ENCODE measurements at places on chromosomes 3 and 15.

- no peak for DNase-seq
Observed at GRCh38 chr3:2311022-2311421, 212.4 kb downstream of the CNTN4 start.

DNA sequence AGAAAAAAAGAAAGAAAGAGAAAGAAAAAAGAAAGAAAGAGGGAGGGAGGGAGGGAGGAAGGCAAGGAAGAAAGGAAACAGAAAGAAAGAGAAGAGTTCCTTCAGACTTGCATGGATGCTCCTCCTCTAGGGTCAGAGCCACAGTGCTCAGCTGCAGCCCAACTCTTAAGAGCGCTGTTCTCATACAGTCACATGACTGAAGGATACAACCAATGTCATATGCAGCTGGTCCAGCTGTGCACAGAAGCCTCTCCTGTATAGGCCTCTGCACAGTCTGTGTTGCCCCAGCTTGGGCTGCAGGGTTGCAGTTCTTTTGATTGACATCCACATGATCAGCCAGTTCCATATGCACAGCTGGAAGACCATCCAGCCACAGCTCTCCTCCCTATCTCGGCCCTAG lies 86.8 kb upstream of the CTNNB1 start:
- DNase-seq: no peak

DNA sequence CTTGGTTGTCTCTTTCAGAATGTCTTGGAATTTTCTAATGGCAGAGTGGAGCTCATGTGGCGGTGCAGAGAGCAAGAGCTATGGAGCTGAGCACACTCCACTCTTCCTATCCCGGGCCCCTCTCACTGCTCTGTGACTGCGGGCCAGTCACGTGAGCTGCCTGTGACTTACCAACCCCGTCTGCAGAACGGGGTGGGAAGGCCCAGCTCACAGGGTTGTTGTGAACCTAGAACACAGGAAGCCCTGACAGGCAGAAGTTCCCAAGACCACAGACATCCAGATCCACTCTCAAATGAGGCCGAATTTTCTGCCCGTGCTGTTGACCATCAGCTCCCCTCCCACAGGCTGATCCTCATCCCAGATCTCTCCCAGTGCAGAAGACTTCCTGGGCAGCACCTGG lies 35.5 kb upstream of the PLXNA1 start:
- no peak for DNase-seq

GRCh38 chr15:93299675-93300074 lies 210.7 kb upstream of the RGMA start:
- DNase-seq: no peak

- DNase-seq: no peak
Observed at GRCh38 chr3:59249004-59249403, 199.2 kb upstream of the CFAP20DC start.

DNA sequence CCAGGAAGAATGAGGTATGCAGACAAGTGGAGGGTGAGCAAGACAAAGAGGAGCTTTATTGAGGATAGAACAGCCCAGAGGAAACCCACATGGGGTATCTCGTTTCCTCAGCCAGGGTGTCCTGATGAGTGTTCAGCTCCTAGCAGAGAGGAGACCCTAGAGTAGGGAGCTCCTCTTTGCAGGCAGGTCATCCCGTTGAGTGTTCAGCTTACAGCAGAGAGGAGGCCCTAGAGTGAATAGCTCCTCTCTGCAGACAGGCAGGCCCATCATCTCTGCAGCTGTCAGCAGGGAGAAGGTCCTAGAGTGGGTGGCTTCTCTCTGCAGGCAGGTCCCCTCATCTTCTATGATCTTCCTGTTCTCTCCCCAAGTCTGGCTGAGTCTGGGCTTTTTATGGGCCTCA lies 90.6 kb upstream of the TNFSF10 start:
- no peak for DNase-seq

DNA sequence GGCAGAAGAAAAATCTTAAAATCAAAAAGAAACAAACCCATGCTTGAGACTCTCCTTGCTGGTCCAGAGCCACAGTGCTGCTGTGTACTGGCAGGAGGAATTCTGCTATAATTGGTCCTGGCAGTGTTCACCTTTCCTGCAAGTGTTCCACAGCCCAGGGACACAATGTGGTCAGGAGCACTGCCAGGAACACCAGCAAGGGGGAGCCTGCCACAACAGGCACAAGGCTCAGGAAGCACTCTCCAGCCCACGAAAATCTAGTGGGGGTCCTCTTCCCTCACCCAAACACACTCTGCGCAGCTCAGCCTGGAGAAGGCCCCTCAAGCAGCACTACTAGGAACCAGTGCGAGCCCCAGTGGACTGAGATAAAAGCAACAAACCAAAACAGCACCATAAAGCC lies 92.9 kb downstream of the UBE3A start:
- DNase-seq: peak; percentile 4

- DNase-seq: no peak
Observed at GRCh38 chr15:63043335-63044076, 959 bp downstream of the TPM1 start.

DNA sequence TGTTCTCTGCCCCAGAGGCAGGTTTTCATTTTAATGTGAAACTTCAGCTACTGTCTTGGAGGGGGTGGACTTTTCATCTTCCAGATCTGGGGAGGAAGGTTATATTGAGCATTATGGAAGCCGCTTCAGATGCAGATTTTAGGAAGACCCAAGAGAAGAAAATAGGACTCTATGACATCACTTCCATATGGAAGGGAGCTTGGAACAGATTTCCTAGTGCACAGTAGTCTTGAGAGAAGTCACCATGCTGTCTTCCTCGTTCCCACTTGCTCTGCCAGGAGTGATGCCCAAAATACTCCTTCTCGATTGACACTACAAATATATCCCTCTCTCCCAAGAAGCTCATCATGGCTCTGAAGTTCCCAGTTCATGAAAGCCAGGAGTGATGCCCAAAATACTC lies 197.2 kb downstream of the ATP10A start:
- no peak for DNase-seq

DNA sequence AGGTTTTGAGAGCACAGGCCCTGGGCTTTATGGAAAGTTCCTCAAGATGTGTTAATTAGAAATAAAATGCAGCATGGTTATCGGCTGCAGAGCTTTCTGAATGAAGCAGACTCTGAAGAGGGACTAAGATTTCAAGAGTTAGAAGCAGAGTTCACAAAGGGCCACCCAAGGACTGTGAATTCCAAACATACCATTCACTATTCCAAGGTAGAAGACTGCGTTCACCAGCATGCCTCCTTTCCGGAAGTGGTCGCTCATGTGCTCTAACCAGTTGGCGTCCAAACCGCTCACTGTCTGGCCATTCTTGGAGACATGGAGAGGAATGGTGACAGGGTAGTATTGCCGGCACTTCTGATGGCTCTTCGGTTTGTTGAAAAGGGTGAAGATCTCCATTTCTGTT lies 104.9 kb downstream of the OXNAD1 start:
- peak; percentile 74 for DNase-seq

DNA sequence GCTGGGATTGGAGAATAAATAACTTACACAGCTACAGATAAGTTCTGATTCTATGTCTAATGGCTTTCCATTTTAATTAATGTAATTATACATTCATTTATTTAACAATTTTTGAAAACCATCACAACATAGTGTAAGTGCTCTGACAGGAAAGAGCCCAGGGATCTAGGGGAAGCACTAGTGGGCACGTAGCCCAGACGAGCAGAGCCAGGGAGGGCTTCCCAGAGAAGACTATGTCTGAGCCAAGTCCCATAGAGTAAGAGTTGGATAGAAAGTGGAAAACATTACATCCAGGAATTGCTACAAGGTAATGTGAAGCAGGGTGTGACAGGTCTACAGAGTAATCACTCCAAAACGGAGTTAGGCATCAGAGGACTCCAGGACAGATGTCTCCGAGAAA lies 2.9 kb upstream of the HGD start:
- DNase-seq: no peak

DNA sequence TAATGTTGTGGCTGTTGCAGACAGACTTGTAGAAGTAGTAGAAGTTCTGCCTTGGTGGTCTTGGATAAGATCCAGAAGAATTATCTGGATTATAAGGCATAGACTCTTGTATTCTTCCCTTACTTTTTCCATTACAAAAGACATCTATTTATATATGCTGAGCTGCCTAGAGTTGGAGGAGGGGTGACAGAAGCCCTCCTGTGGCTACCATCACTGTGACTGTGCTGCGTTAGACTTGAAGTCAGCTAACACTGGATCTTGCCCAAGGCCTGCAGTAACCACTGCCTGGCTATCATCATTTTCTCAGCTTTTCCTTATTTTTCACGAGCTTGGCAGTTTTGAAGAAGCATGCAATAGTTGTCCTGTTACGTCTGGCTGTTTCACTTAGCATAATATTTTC lies 684.8 kb upstream of the BCHE start:
- no peak for DNase-seq

DNA sequence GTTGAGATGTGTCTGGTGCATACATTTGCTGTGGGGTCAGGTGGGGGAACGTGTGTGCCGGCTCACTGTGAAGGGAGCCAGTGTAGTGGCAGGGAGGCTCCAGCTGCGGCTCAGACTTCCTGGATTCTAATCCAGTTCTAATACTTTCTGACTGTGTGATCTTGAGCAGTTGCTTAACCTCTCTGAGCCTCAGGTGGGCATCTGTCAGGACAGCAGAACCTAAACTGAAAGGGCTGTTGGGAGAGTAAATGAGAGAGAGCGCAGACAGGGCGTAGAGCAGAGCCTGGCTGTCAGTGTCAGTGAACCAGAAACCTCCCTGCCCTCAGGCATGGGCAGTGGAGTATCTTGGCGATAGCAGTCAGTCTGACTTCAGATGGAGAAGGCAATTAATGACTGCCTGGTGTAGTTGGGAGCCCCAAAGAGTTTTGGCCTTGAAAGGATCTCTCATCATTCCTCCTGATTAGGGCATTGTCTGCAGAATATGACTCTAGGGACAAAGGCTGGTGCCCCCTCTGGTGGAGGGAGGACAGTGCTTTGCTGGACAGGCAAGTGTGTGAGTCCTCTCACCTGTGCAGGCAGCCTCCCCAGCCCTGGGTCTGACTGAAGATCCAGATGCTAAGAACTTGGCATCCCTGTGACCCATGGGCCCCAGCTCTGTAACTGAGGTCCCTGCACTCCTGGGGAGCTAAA lies 9.6 kb downstream of the KBTBD13 start:
- no peak for DNase-seq

- DNase-seq: no peak
Observed at GRCh38 chr3:48119505-48120193, 68.6 kb downstream of the CDC25A start.

DNA sequence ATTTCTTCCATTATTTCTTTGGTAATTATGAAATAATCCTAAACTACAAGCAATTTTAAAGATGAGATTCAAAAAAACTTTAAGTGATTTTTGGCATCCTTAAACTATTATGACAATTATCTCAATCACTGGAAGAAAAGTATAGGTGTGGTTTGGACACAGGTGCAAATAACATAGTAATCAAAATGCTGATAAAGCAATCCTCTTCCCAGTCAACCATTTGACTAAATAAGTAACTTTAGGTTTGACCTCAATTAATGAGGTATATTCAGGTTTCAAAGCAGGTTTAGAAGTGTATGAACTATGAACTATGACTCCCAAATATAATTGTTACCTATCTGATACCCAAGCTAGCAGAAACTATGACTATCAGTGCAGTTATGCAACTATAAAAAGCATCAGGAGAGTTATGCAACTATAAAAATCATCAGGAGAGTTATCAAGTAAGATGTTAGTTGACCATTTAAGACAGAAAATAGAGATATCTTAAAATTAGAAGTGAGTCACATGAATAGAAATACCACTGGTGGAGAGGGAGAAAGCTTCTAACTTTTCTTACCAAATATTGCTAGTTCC lies 8.9 kb upstream of the CNTN3 start:
- no peak for DNase-seq
